ENCODE measurements at places on chromosomes 4 and X. TPM values are rescaled to one million over a fixed set of nuclear protein-coding genes. Genes with fewer than 3 reads are reported as not detected.

GRCh38 chrX:112820364-112821268, 20.0 kb downstream of the AMOT start:
- H3K4me1 ChIP-seq, result peaks cover 11% of the 10 kb centered on the region
- no peak overlapping the region for H3K4me3 ChIP-seq
- H3K27ac ChIP-seq, result no peak overlapping the region
- H3K27me3 ChIP-seq, result peaks cover 20% of the 10 kb centered on the region
- H3K36me3 ChIP-seq, result no peaks in the 10 kb centered on the region

The SLC26A1 gene
- total RNA-seq, result not detected

DNA sequence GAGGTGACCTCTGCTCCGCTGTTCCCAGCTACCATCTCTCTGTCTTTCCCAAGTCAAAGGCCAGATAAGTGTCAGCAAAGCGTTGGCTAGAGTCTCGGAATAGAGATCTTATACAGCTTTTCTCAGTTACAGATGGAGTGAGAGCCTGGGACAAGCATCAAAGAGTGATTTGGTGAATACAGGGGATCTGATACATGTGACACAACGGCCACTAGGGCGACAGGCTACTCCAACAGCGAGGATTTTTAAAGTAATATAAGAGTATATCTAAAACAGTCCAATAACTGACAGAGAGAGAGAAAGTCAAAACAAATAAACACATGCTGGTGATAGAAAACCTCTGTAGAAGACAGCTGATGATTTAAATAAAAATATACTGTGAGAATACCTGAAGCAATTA, 433.1 kb upstream of the SMIM31 start:
- no peak overlapping the region for H3K4me3 ChIP-seq
- DNase-seq, result no peak

DNA sequence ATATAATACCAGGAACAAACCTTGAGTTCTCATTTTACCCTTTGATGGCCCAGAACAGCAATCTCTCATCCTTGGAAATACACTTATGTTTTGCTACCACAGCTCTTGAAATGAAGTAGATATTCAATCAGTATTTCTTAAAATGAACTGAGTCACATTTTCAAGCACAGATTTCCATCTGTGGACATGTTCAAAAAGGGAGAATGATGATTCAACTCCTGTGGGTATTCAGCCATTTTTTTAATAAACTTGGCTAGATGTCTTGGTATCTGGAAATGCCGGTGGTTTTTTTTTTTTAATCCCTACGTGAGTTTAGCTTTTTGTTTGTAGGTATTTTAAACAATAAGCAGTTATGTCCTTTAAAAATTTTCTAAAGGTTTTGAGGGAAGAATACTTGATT, 64.2 kb upstream of the TRPC5OS start:
- no peaks in the 10 kb centered on the region for H3K4me1 ChIP-seq
- no peak overlapping the region for H3K27ac ChIP-seq
- H3K36me3 ChIP-seq, result no peaks in the 10 kb centered on the region
- DNase-seq, result no peak

- no peaks in the 10 kb centered on the region for H3K27me3 ChIP-seq
- no peaks in the 10 kb centered on the region for H3K4me1 ChIP-seq
- H3K4me3 ChIP-seq, result no peak overlapping the region
- no peak for DNase-seq
- no peaks in the 10 kb centered on the region for H3K36me3 ChIP-seq
These were observed 444.2 kb downstream of the GRIA2 start for GRCh38 chr4:157664726-157665125.

The SULT1E1 gene
- total RNA-seq, result not detected

The FANCB gene
- total RNA-seq, result 16.0 TPM

- H3K4me3 ChIP-seq, result no peak overlapping the region
- no peaks in the 10 kb centered on the region for H3K27me3 ChIP-seq
- H3K4me1 ChIP-seq, result no peaks in the 10 kb centered on the region
- no peak for DNase-seq
- H3K27ac ChIP-seq, result no peak overlapping the region
These were observed 525.1 kb upstream of the ATOH1 start for GRCh38 chr4:93303440-93303839.

The GPR143 gene
- not detected for total RNA-seq

The ODAM gene
- not detected for total RNA-seq

DNA sequence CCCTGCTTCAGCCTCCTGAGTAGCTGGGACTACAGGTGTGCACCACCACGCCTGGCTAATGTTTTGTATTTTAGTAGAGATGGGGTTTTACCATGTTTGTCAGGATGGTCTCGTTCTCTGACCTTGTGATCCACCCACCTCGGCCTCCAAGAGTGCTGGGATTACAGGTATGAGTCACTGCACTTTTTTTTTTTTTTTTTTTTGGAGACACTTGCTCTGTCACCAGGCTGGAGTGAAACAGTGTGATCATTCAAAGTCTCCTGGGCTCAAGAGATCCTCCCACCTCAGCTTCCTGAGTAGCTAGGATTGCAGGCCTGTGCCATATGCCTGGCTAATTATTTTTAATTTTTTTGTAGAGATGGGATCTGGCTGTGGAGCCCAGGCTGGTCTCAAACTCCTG, 338.8 kb downstream of the PPP3CA start:
- H3K36me3 ChIP-seq, result no peaks in the 10 kb centered on the region
- DNase-seq, result no peak
- H3K27me3 ChIP-seq, result peaks cover 11% of the 10 kb centered on the region
- H3K4me1 ChIP-seq, result peaks cover 8% of the 10 kb centered on the region

DNA sequence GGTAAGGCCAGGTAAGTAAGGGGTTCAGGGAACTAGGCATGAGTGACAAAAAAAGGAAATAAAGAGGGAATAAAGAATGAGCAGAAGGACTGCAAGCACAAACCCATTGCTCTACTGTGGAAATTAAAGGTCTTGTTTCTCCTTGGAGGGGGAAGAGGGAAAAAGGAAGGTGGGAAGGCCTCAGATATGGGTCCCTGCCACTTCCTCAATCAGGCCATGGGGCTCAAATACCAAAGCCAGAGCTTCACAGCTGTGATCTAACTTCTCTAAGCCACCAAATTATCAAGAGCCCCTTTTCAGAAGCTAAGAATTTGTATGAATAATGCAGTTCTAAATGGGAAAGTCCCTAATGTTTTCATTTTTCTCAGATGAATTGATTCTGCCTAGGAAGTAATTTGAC, 4.7 kb downstream of the USP51 start:
- DNase-seq, result no peak
- peaks cover 6% of the 10 kb centered on the region for H3K27me3 ChIP-seq
- no peak overlapping the region for H3K4me3 ChIP-seq
- no peak overlapping the region for H3K27ac ChIP-seq

DNA sequence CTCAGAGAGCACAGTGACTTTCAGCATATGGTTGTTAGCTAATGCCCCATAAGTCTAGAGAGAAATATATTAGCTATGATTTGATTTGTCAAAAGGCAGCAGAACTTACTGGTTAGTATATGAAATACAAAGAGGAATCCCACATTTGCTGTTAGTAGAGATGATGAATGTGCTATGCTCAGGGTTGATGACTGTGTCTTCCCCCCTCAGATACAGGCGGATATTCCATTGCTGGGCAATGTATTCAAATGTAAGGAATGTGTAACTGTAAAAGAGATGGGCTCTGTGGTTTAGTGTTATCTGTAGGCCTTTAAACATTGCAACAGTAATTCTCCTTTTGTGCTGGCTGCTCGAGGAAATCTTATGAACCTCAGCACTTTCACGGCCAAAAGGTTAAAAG, 528.9 kb upstream of the ARX start:
- no peaks in the 10 kb centered on the region for H3K4me1 ChIP-seq
- H3K4me3 ChIP-seq, result no peak overlapping the region
- no peaks in the 10 kb centered on the region for H3K36me3 ChIP-seq
- H3K27me3 ChIP-seq, result no peaks in the 10 kb centered on the region

All from activated T-cell treated with anti-CD3 and anti-CD28 coated beads, Interleukin-2, amount 50 U/mL, for 72 hours (primary cell).